Activated T-helper 1 cell treated with anti-CD3 and anti-CD28 coated beads, Interleukin-2, amount 50 U/mL, for 16 hours (primary cell): ENCODE measurements at places on chromosomes 6 and 20.

GRCh38 chr6:85114581-85114935 lies 335.3 kb upstream of the NT5E start:
- DNase-seq = no peak

GRCh38 chr20:17628101-17628841 lies 53.8 kb downstream of the RRBP1 start:
- DNase-seq = no peak

GRCh38 chr6:16471910-16472297 lies 233.5 kb downstream of the GMPR start:
- no peak for DNase-seq

DNA sequence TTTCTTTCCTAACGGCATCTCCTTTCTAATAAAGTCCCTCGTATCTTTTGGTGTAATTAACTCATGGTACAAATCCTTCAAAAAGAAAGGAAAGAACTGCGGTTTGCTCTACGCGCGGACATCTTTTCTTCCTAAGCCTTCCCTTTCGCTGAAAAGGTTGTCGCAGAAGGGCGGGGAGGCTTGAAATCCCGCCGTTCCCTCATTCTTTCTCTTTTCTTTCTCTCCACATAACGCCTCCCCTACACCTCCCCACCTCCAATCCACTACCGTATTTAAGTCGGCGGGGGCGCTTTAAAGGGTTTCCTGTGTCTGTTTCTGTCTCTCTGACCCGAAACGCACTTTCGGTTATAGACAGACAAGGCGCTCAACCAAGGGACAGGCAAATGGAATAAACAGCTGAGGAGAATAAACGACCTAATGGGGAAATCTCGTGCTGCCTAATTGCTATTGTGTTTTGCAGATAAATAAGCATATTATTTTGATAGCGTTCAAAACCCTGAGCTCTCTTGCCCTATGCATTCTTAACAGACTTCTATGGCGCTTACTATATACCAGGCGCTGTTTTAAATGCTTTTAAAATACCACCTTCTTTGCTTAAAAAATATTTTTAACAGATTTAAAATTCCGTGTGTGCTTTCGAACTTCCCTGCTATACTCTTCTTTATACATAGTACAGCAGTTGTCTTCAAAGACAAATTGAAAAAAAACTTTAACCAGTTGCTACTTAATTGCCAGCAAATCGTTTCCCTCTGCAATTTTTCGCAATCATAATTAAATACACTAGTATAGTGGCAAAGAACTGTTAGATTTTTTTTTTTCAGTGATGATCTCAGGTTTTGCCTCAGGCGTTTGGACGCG lies 2.5 kb upstream of the HEY2 start:
- DNase-seq = peak; percentile 38

DNA sequence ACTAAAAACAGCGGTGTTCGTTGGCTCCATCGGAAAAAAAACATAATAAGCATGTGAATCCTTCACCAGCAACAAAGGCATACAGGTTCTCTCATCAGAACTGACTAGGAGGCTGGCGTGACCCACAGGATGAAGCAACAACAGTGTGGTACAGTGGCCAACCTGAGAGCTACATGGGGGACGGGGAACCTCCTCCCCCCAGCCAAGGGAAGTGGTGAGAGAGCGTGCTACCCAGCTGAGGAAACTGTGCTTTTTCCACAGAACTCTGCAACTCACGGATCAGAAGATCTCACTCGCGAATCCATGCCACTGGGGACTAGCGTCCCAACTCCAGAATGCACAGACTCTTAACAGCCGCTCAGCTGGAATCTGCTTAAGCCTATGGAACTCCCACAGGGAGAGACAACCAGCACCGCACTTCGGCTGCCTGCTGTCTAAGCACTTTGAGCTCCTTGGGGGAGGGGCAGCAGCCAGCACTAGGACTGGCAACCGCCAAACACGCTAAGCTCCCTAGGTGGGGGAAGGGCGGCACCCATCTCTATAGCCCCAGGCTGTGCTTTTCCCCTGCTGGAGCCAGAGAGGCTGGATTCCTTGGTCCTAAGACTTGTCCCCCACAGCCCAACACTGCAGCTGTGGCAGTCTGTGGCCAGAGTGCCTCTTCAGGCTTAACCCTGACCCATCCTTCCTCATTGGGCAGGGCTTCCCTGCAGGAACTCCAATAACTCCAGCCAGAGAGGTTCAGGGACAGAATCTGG lies 538.3 kb upstream of the BTBD3 start:
- no peak for DNase-seq

DNA sequence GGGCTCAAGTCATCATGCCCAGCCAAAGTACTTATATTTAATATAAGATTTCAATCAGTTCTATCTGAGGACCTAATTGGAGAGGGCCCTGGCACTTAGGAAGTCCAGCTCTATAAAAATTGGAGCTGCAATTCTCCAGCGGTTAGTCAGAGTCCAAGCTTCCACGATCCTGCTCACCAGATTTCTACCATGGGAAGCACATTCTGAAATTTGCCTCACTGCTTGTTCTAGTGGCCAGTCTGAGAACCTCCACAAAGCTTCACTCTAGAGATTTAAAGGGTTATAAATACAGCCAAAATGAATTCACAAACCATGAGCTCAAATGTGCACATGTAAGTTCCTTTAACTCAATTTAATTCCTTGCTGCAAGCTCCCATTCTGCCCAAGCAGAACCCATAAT lies 33.5 kb downstream of the PNLDC1 start:
- DNase-seq = no peak

DNA sequence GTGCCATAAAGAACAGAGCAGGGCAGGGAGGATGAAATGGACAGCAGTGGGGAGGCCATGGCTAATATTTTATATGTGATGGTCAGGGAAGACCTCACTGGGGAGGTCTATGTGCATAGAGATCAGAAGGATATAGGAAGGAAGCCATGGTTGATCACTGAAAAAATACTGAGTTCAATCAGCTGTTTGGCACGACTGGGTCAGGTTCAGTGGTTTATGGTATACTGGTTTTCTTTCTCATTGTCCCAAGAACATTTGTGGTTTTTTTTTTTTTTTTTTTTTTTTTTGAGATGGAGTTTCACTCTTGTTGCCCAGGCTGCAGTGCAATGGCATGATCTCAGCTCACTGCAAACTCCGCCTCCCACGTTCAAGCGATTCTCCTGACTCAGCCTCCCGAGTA lies 78.3 kb upstream of the TIAM2 start:
- no peak for DNase-seq

DNA sequence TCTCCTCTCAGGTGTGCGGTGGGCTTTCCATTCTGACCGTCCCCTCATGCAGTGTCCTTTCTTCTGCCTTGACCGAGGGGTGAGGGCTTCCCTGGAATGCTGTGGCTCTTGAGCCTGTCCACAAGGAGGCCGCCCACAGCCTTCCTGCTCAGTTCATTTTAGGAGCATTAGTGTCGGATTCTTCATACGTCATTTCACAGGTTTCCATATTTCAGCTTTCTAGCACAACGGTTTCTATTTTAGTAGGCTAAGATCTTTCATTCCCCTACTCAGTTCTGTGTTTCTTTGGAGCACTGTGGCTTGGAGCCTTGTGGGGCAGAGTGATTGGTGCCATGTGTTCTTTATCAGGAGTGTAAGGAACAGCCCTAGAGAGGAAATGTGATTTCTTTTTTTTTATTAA lies 5.5 kb downstream of the PPP1R3G start:
- no peak for DNase-seq

GRCh38 chr6:166310634-166311033 lies 2.4 kb upstream of the PRR18 start:
- no peak for DNase-seq
